HEK293T (cell line): ENCODE measurements at places on chromosomes 6 and 20.

- DNase-seq: no peak
These were observed 92.4 kb downstream of the SCML4 start for GRCh38 chr6:107731422-107732319.

- no peak for DNase-seq
These were observed 502.4 kb downstream of the BCKDHB start for GRCh38 chr6:80608881-80609280.

DNA sequence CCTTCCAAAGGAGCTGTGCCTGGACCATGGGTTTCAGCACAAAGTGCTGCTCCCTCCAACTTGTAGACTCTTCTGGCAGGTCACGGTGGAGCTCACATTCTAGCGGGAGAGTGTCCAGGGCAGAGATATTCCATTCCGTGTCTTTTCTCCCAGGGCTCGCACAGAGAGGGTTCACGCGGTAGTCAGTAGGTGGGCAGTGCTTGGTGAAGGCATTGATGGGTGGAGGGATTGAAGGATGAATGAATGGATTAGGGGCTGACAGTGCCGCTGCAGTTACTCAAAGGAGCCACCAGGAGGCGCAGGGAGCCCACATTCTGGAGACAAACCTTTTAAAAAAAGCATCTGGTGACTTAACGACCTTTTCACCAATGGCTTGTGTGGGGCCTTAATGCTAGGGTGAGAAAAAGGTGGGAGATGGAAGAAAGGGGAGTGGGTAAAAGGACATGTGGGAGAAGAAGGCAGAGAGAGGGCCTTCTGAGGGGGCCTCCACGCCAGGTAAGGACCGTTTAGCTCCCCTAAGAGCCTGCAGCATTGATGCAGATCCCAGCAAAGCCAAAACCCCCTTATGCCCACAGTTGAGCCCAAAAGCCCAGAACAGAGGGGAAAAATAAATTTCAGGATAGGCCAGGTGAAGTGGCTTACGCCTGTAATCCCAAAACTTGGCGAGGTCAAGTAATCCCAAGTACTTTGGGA lies 17.5 kb upstream of the FAM110A start:
- DNase-seq: peak; percentile 74

GRCh38 chr6:131923356-131923755 lies 27.8 kb downstream of the CCN2 start:
- DNase-seq: peak; percentile 63

DNA sequence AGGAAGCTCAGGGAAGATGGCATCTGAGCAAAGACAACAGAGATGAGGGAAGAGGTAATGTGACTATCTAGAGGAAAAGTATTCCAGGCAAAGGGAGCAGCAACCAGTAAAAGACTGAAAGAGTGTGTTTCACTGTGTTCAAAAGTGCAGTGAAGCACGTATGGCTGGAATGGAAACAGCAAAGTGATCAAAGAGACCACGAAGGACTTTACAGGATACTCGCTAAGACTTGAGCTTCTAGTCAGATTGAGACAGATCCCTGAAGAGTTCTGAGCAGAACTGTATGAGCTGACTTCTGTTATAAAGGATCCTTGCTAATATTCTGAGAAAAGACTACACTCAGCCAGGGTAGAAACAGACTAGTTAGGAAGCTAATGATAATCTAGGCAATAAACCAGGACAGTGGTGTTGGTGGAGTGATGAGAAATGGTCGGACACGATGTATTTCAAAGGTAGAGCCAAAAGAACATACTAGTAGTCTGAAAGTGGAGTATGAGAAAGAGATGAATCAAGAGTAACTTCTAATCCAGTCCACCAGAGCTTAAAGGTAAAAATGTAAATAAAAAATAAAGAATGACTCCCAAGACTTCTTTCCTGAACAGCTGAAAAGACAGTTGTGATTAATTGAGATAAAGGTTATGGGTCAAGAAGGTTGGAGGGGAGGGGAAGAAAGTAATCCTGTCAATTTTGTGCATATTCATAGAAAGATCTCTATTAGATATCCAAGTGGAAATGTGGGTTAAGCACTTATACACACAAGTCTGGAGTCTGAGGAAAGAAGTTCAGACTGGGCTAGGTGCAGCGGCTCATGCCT lies 14.2 kb downstream of the SEC63 start:
- no peak for DNase-seq

GRCh38 chr20:40785346-40785745 lies 96.3 kb upstream of the MAFB start:
- no peak for DNase-seq

GRCh38 chr6:118781897-118782296 lies 112.1 kb upstream of the ASF1A start:
- DNase-seq: no peak

DNA sequence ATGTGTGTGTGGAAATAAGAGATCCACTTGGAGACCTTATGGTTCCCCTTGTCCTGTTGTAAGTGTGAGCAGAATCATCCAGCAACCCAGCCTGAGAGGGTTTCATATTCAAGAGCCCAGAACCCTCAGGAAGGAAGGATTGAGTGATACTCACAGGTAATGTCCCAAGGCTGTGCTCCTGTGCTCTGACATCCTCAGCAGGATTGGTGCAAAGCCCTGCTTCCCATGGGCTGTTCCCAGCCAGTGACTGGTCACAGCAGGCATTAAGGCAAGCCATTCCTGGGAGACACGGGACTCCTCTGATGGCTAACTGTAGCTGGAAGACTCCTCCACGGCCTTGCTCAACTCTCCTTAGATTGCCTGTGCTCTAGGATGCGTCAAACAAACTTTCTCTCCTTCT lies 33.8 kb upstream of the HLA-G start:
- no peak for DNase-seq

DNA sequence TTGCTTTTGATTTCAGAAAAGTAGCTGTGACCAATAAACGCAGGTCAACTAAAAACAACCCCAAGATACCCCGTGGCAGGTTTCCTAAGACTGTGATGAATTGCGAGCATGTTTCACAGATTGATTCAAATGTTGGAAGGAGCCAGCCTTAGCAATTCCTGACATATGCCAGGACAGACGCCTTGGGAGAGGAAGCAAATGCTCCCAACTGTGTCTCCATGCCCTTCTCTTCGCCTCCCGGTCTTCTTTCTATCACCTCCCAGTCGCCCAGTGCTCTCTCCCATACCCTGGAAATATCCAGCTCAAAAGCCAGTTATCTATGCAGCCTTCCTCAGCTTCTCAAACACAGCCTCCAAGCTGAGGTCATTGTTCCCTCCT lies 32.0 kb downstream of the KIAA0319 start:
- DNase-seq: no peak

DNA sequence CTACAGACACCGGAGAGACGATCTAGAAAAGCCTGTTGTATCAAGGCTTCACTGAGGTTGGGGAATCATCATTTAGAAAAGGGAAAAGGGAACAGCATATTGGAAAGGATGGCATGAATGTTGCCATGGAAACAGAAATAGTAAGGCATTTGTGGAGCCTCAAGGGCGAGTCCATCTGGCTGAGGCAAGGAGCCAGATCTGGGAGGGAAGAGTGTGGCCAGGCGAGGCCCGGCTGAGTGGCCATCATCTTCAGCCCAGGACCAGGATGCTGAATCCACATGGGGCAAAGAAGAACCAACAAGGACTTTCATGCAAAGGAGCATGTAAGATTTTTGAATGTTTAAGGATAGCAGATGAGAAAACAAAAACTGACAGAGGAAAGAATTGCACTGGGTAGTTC lies 85.8 kb downstream of the MAP3K5 start:
- no peak for DNase-seq

DNA sequence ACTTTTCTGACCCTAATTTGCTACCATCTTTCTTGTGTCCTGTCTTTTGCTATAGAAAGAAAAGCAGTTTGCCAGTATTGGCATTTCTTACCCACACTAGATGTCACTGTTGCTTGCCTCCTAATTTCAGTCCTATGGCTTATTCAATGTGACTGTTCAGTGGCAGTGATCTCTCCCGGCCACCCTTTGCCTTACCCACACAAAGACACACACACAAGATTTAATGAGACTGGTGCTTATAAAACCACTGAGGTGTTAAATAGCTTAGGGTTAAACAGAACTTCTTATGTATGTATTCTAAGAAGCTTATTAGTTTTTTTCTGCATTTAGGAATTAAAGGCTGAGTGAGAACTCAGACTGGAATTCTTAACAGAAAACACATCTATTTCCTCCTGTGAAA lies 233.6 kb upstream of the ASCC3 start:
- DNase-seq: peak; percentile 49

- DNase-seq: no peak
These were observed 107.0 kb downstream of the ERMARD start for GRCh38 chr6:169858293-169858934.

DNA sequence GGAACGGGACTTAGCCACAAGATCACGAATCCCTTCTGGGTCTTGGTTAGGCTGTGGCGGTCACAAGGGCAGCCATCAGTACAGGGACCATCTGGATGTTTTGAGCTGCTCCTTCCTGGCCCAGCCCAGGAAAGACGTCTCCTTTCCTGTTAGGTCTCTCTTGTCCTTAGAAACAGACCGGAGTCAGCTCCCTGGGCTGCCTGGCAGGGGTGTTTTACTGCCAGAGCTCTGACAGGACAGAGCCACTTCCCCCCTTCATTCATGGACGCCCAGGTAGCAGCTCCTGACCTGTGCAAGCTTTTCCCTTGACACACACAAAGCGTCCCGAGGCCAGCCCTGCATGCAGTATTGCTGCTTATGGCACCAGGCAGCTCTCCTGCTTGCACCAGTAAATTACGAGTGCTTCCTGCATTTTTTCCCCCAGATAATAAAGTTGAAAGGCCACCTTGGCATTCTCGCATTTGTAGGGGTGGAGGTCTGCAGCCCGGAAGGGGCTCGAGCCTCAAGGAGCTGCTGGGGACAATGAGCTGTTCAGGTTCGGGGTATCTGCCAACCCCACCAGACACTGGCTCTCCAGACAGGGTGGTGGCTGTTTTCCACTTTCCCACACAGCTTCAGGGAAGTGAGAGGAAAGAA lies 87.4 kb downstream of the NOL4L start:
- DNase-seq: no peak

- DNase-seq: no peak
These were observed 38.7 kb upstream of the AFDN start for GRCh38 chr6:167787896-167788562.

DNA sequence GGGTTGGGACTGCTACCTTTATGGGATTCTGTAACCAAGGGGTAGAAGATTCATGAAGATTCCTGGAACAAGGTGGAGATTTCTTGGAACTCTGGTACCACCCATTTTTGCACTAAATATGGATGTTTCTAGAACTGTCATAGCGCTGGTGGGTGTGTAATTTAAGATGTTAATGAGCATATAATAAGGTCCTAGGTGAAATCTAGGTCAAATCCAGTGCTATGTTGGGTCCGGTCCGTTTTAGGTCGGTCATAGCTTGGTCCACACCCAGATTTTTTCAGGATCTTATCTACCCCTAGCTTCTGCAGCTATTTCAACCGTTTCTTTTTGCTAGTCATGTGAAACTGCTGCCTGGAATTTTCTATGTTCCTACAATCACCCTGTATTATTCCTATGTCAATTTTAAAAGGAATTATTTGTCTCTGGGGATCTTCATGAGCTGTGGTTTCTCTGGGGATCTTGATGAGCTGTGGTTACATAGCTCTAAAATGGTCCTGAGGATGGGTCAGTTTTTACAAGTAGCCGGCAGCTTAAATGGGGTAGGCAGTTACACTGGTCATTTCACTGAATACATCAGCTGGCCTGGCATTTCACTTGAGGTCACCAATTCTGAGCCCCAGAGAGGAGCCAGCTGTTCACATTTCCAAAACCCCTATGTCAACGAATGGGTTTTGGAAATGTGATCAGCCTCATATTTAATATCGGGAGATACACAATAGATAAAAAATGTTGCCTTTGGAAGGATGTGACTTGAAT lies 652.3 kb upstream of the FLRT3 start:
- no peak for DNase-seq

DNA sequence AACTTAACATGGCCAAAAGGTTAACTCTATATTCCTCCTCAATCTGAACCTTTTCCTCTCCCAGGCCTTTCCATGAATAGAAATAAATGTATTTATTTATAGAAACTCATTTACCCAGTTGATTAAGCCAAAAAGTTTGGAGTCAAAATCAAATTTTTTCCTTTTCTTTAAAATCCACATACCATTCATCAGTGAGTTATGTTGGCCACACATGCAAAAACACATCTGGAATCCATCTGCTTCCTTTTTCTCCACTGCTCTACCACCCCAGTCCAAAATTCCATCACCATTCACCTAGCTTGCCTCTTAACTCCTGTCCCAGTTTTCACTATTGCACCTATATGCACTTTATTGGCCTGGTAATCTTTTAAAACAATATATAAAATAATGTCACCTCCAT lies 62.4 kb upstream of the TMEM200A start:
- DNase-seq: no peak

DNA sequence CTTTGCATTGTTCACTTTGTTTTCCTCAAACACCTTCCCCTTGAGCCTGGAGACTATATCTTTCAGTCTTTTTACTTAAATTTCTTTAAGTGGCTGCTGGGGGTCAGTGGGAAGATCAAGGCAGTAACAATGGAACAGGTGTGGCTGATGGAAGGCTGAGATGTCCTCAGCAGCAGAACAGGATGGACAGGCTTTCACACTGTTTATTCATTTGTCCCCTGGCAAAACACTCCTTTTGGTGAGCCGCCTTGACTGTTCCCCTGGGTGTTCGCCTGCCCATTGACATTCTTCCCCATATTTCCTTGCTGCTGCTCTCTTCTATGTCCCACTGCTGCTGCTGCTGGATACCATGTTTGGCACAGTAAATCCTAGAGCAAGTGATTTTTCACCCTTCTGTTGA lies 38.1 kb downstream of the RNF144B start:
- DNase-seq: no peak

DNA sequence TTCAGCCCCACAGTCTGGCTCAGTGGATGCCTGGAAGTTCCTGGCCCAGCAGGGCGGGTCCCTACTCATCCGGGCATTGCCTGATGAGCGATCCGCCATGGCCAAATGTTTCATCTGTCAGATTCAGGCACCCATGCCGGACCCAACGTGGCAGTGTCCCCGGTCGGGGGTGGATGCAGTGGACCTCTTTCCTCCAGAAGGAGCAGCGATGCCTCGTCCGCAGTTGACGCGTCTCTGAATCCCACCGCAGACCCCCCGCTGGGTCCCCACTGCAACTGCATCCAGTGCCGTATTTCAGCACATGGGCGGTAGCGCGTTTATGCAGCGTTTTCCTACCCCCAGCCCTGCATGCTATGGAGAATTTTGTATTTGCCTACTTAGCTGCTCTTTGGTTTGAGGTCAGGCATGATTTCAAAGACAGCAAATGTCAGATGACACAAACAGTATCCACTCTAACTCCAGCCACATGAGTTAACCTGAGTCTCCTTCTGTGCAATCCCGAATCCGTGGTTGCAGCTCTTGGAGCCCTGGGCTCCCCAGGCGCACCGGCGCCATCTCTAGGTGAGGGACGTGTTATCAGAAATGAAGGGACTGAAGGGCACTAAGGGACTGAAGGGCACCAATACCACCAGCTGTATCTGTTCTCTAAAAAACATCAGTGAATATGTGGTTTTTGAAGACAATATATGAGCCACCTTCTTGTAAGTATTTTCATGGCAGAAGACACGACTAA lies 72.6 kb upstream of the THBS2 start:
- DNase-seq: peak; percentile 48

- no peak for DNase-seq
These were observed 126.8 kb upstream of the AGPAT4 start for GRCh38 chr6:161400671-161401070.

GRCh38 chr20:59776059-59776603 lies 157.3 kb downstream of the SYCP2 start:
- DNase-seq: no peak
